SJSA1 (cell line): ENCODE measurements at places on chromosomes 6 and 20. TPM values are rescaled to one million over a fixed set of nuclear protein-coding genes. Genes with fewer than 3 reads are reported as not detected.

DNA sequence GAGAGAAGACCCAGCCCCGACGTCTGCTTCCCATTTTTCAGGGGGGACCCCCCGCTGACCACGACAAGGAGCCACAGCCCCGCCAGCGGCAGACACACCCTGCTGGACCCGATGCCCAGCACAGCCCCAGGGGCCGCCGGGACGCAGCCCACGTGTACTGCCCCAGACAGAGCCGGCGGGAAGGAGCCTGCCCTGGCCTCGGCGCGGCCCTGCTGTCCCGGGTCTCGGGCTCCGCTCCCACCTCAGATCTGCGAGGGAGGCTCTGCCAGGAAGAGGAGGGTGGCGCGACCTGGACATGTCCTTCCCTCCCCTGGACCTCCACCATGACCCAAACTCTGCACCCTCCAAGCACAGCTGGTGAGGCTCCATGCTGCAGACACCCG is 54.7 kb downstream of the KCNQ2 start:
- DNase-seq, result no peak

HLA-DQA1 gene
- not detected in 2 replicates for total RNA-seq

- DNase-seq, result no peak
Observed at GRCh38 chr6:11042750-11043377, 1.2 kb downstream of the ELOVL2 start.

DNA sequence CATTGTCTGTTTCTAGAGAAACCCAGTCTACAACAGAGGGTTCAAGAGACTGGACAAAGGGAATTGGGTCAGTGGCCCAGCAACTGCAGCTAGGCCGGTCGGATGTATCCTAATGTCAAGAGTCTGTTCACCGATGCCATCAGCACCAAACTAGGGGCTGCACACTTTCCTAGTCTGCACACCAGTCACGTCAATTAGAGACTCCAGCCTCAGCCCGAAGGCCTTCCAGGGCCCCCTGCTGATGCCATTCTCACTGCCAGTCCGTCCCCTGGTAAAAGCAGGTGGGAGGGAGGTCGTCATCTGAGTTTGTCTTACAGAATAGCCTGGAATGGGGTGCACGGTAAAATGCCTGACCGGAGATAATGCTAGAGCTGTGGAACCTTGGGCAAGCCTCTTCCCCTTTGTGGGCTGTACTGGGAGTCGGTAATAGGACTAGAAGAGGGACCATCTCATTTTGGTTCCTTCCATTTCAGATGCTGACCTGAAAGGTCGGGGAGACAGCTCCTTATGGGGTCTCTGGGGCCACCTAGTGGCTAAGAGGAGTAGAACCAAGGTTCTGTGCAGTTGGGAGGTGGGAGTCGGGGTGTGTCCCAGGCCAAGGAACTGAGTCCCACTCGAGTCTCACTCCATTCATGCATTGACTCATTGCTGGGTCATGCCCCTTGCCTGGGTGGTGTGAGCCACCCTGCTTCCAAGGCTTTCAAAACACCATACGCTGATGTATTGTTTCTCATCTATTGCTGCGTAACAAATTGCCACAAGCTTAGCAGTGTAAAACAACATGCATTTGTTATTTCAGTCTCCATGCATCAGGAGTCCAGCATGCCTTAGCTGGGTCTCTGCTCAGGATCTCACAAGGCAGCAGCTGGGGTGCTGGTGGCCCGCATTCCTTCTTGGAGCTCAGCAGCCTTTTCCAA is 5.1 kb downstream of the SOX12 start:
- DNase-seq, result peak; percentile 77
